OCI-LY7 (cell line): ENCODE measurements at places on chromosomes 5 and 9. TPM values are rescaled to one million over a fixed set of nuclear protein-coding genes. Genes with fewer than 3 reads are reported as not detected.

DNA sequence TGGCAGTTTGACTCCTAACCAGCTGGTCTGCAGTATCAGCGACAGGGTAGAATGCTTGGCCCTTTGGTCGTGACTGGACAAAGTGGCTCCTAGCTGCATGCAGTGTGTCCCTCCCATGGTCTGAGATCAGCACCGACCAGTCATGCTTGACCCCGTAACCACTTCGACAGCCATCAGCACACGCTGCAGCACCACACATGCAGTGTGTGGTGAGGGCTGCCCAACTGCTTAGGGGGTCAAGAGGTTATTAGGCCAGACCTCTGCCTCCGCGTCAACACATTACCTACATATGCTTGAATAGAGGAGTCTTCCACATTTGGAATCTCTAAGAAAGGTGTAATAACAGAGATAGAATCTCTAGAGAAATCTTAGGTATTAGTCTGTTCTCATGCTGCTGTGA, 139.1 kb downstream of the FSTL4 start:
- no peak for DNase-seq

The GARIN3 gene
- total RNA-seq: not detected in 2 replicates

The BTNL8 gene
- total RNA-seq: not detected in 2 replicates

The WNT8A gene
- total RNA-seq: not detected in 2 replicates
